ENCODE measurements at places on chromosomes 5 and 9. TPM values are rescaled to one million over a fixed set of nuclear protein-coding genes. Genes with fewer than 3 reads are reported as not detected.

DNA sequence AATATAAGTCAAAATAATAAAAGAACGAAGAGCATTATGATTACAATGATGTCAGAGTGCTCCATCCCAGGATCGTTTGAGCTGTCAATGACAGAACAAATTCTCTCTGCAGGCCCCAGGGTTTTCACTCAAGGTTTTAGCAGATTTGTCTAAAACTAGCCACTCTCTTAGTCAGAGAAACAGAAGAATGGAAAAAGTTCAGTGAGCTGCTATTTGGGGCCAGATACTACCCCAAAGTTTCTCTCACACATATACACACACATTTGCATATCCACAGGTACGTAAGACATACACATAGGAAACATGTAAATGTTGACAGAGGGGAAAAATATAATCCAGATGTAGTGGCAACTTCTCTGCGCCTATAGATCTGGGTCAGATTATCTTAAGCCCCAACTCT, 76.3 kb upstream of the SEMA6A start:
- no peak for DNase-seq

GRCh38 chr9:85339338-85339737, 402.4 kb downstream of the AGTPBP1 start:
- DNase-seq, result no peak

- DNase-seq, result no peak
Measured at GRCh38 chr5:119171686-119172085, 100.8 kb downstream of the DMXL1 start.

GRCh38 chr5:10261065-10261464, 11.0 kb downstream of the CCT5 start:
- DNase-seq, result no peak

DNA sequence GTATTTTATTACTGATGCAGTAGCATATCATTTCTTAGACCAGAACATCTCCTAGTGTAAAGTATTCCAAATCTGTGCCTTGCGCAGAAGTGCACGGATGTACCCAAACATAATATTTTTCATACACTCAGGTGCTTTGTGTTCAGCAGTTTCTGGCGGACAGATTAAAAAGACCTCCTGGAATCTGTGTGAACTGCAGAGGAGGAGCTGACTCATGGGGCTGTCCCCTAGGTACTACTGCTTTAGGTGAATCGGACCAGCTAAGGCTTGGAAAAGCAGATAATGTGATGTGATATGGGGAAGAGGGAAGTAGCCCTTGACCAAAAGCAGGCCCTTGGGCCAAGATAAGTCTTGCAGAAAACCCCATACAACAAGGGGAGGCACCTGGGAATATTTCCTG, 310.1 kb downstream of the PLK2 start:
- no peak for DNase-seq

DNA sequence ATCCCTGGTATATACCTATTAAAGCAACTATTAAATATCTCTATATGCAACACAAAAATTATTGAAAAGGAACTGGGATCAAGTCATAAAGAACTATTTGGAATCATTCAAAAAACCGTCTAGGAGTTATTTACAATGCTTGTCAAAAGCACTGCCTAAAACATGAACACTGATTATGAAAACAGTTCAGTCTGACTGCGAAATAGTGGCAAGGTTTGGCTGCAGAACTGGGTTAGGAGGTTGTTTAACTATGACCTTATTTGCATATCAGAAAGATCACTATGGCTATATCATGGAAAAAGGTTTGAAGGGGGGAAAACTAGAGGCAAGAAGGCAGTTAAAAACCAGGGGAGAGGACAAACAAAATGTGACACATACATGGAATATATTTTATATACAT, 12.0 kb downstream of the FBXW2 start:
- no peak for DNase-seq

- no peak for DNase-seq
Measured at GRCh38 chr5:28788954-28789353, 1750.6 kb upstream of the CDH9 start.

- DNase-seq, result no peak
Measured at GRCh38 chr5:89707891-89708290, 701.7 kb downstream of the CETN3 start.

- DNase-seq, result peak; percentile 74
Measured at GRCh38 chr9:137236238-137236935, 4.7 kb upstream of the TUBB4B start.

DNA sequence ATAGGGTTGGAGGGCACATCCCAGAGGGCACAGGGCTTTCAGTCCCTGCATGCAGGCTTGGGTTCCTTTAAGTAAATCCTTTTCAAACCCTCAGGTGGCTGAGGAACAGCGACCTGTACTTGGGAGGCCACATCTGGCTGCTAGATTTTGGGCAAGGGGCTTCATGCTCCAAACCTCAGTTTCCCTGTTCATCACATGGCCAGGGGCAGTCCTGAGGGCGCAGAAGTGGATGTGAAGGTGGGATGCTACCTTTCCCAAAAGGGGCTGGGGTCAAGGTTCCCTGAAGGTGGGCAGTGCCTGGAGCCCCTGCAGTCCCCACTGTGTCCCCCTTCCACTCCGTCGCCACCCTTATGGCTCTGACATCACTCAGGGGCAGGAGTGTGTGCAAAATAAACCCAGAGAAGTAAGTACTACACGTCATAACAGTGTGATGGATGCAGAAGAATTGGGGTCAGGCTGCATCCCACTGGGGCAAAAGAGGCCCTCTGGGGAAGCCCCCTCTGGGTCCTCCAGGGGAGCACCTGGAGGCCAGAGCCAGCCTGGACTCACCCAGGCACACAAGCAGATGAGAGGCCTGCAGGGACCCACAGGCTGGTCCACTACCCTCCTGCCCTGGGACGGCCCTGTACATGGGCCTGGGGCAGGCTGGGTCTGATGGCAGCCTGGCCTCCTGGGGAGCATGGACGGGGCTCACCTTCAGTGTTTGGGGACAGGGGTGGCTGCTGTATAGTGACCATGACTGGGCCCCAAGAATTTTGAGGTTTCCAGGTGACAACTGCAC, 1.9 kb upstream of the CARD19 start:
- no peak for DNase-seq

DNA sequence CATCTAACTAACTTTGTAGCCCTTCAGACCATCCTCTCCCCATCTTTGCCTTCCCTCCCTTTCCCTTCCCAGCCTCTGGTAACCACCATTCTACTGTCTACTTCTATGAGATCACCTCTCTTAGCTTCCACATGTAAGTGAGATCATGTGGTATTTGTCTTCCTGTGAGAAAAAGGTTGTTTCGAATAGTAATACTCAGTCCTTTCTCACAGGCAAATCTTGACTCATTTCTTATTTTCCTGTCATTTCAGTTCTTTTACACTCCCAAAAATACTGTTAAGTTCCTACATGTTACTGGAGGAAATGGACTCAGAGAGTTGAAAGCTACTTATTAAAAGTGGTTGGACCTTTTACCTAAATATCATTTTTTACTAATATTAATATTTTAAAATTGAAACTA, 82.1 kb downstream of the SLF1 start:
- DNase-seq, result no peak

DNA sequence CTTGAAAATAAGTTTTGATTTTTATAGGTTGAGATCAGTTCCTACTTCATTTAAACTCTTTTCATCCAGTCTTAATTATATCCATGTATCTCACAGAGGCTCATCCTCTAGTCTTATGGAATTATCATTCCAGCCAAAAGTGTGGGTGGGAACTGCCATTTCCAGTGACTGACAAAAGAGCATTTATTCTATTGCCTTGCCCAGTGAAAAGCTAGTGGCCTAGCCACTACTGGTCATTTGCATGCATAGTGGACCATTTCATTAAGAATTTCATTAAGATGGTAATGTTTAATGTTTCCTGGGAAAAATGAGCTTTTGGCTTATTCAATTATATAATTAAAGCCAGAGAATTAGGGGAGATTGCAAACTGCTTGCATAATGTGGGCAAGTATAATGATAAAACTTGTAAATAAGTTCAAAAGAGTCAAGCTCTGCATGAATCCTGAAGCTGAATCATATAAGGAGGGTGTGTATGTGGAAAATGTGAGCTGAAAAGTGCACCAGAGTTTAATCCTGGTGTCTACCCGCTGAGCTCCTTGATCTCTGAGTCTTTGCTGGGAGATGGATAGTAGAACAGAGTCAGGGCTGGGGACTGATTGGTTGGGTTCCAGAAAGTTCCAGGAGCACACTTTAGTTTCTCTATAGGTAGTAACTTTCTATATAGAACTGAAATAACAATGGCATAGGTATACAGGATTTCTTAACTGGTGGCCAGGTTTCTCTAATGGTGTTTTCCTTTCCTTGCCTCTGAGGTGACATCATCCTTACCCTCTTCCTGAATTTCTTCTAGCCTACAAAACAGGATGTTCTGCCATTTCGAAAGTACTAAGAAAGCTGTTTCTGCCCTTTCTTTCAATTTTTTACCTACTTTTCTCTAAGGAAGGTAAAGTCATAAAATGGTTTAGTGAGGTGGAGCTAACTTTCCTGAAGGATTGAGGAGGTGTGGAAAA, 78.5 kb downstream of the KIF4B start:
- no peak for DNase-seq

GRCh38 chr5:114327474-114327873, 34.4 kb upstream of the KCNN2 start:
- DNase-seq, result no peak

GRCh38 chr5:134590992-134591659, 41.5 kb downstream of the SAR1B start:
- DNase-seq, result no peak

- DNase-seq, result no peak
Measured at GRCh38 chr5:155311721-155312120, 298.2 kb downstream of the KIF4B start.

DNA sequence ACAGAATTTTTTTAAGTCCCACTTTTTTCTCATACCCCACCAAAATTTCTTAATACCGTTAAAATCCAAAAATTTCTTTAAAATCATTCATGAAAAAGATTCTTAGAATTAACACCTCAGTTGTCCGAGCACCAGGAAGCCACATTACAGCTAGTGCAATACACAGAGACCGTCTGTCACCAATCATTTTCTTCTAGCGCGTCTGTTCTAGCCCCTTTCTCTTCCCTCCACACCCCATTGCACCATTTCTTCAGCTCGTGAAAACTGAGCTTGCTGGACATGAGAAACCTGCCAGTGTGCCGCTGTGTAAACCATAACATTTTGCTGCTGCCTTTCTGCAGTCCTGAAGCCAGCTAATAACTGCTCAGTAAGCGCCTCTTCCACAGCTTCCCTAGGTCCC, 5.0 kb downstream of the SFXN1 start:
- no peak for DNase-seq

Gene TPM2
- total RNA-seq, result 3.9 TPM

DNA sequence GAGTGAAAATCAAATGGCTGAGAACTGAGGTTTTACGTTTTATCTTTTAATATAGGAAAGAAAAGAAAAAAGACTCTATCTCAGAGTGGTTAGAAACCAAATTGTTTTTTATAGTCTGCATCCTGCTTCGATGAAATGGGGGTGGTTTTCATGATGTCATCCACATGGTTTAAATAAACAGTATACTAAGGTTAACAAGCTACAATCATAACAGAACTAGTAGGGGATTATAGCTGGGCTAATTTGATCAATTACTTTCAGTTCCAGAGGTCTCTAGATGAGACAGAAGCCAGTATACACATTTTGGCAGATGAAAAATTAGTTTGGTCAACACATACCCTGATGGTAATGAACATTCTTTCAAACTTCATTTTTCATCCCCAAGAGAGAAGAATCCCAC, 106.3 kb upstream of the SNX2 start:
- no peak for DNase-seq

Gene ADRB2
- total RNA-seq, result 1.2 TPM

Gene PLPPR1
- total RNA-seq, result not detected

GRCh38 chr9:109771796-109772531, 8.0 kb upstream of the PALM2AKAP2 start:
- no peak for DNase-seq

Measured in H4 (cell line).